ENCODE measurements at places on chromosomes 16 and 17. TPM values are rescaled to one million over a fixed set of nuclear protein-coding genes. Genes with fewer than 3 reads are reported as not detected.

Gene ACSM2A
- not detected for total RNA-seq

Gene NEUROD2
- total RNA-seq: not detected

Gene TOP2A
- 291 TPM for total RNA-seq

Gene SLFN14
- total RNA-seq: not detected

Gene AARSD1
- total RNA-seq: 51.5 TPM

Gene ENPP7
- total RNA-seq: not detected

Gene ACSM5
- total RNA-seq: not detected

Gene SEZ6L2
- 43.5 TPM for total RNA-seq

Gene CARD14
- total RNA-seq: not detected

Data from H1 (cell line).